HS-27A (cell line): ENCODE measurements at places on chromosomes 2 and 18.
A peak's percentile ranks its signal among the peaks of the same experiment; 100 is the strongest.

DNA sequence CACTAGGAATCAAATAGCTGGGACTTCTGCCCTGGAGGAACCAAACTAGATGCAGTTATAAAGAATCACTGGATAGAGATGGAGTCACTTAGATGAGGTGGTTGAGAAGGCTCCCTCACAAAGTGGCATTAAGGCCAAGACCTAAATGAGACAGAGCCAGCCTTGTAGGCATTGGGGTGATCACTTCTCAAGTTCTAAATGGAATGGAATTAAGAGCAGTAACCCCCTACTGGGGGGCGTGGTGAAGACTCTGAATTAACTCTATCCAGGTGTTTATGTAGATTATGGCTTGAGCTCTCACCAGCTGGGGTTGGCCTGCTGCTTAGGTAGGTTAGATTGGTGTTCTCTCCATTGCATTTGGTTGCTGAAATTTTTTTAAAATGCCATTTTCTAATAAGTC is 71.3 kb downstream of the TTC27 start:
- no peak for DNase-seq

- no peak for DNase-seq
Measured at GRCh38 chr2:138012968-138013367, 48.7 kb downstream of the HNMT start.

GRCh38 chr2:98177286-98177685 is 90.3 kb downstream of the VWA3B start:
- no peak for DNase-seq

- DNase-seq: no peak
Measured at GRCh38 chr2:168603439-168603961, 147.4 kb downstream of the CERS6 start.

DNA sequence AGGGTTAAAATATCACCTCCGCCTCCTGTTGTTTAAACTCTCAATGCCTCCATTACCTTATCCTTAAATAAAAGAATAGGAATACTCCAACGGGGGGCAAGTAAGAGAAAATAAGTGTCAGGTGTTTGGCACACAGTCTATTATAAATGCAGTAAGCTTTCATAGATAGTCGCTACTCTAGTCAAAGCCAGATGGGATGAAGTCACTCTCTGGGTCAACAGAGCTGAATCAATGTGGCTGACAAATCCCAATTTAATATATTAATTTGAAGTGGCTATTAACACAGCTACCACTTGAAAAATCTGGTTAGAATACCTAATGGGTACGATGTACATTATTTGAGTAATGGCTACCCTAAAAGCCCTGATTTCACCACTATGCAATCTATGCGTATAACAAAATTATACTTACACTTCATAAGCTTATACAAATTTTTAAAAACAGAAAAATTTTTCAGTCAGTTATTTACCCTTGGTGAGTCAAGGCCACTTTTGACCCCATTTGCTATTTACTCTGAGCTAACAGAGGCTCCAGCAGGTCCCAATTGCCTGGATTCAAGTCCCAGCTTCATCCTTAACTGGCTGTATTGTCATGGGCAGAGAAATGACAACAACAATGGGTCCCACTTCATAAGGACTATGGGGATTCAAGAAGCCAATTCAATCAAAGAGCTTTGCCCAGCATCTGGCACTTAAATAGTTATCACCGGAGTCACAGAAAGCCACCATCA is 167.5 kb upstream of the PID1 start:
- DNase-seq: no peak

- DNase-seq: no peak
Measured at GRCh38 chr2:186532891-186533290, 46.8 kb downstream of the ZC3H15 start.

- no peak for DNase-seq
Measured at GRCh38 chr2:72497763-72498162, 328.1 kb downstream of the EXOC6B start.

GRCh38 chr2:232609607-232610006 is 23.8 kb upstream of the EFHD1 start:
- DNase-seq: no peak

- no peak for DNase-seq
Measured at GRCh38 chr18:6010284-6010683, 115.0 kb upstream of the TMEM200C start.

DNA sequence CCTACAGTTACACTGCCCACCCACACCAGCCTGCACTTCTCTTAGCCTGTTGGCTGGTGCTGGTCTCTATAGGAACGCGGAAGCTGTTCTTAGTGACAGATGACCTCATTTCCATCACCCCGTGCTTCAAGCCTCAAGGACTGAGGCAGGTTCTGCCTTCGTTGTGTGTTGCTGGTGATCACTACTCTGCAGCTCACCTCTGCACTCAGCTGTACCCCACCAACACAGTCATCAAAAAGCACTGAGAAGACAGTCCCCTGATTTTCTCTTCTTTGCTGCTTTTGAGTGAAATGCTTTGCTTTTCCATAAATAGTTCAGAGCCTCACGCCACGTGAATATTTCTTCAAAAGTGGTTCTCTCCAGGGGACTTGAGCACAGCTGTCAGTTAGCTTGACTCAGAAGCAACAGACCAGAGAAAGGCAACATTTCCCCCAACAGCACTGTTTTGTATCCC is 225.7 kb upstream of the CCDC150 start:
- no peak for DNase-seq

DNA sequence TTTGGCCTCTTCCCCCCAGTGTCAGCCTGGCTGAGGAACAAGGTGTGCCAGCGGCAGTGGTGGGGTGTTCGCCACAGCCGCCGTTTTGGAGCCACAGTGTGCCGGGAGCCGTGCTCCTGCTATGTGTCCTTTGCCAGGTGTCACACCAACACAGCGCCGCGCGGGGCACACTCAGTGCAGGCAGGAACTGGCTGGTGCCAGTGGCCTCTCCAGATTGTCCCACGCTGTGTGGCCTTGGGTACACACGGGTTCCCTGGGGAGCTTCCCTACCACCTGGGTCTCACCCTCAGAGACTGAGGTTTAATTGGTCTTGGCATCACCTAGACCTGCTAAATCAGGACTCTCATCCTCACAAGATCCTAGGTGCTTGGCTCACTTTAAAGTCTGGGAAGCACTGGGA is 171.6 kb downstream of the LDLRAD4 start:
- DNase-seq: no peak

GRCh38 chr2:108396845-108397244 is 19.1 kb downstream of the SULT1C4 start:
- no peak for DNase-seq

- DNase-seq: no peak
Measured at GRCh38 chr2:222333397-222333796, 34.6 kb upstream of the PAX3 start.

DNA sequence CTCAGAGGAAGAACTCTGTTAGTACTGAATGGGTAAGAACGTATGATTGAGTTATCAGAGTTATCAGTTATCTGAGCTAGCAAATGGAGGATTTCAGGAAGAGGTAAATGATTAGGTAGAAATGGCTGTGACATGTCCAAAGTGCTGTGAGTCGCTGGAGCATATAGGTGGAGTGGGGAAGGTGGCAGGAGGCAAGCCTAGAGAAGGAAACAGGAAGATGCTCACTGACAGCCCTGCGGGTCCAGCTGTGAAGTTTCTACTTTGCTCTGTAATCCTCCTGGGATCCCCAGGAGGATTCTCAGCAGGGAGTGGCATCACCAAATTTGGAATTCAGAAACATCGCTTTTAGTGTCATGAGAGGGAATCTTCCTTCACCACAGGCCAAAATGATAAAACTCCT is 52.0 kb downstream of the GYPC start:
- no peak for DNase-seq

DNA sequence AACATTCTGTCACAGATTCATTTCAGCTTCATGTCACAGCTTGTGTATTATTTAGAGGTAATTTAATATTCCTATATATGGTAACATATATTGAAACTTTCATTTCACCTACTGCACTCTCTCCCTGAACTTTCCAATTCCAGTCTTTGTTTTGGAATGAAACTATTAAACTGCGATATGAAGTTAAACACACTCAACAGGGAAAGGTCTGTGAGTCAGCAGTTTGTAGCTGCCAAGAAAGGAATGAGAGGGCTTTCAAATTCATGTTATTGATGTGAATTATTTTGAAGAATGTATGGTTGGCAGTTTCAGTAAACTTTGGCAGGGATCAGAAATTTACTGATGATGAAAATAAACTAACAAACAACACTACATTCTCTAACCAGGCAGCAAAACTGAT is 148.3 kb downstream of the HNMT start:
- no peak for DNase-seq

- DNase-seq: no peak
Measured at GRCh38 chr18:62172298-62172697, 14.6 kb downstream of the PIGN start.

DNA sequence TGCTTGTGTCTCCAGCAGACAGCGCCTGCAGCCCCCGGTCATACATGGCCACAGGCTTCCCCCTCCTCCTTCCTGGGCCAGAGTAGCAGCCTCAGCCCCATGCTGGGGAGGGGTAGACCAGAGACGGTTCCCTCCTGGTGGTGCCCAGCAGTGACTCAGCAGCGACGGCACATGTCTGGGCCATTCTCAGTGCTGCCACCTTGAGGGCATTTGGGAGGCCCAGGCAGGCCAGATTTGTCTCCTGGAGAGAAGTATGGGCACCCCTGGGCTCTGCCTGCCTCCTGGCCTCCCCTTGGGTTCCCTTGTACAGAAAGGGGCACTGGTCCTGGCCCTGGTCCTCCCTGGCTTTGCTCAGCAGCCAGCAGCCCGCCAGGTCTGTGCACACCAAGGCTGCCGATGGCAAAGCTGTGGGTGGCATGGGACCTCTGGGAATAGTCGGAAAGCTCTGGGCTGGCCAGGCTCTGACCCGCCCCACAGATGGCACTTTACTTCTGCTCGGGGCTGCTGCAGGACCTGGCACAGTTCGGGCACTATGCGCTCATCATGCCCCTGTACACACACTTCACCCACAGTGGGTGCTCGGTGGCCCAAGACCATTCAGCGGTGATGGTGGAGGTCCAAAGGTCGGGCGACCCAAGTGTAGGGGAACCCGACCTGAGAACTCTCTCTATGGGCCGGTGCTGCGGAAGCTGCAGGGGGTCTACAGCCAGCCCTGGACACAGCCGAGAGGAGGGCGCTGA is 11.4 kb upstream of the ALPI start:
- DNase-seq: peak; percentile 19

DNA sequence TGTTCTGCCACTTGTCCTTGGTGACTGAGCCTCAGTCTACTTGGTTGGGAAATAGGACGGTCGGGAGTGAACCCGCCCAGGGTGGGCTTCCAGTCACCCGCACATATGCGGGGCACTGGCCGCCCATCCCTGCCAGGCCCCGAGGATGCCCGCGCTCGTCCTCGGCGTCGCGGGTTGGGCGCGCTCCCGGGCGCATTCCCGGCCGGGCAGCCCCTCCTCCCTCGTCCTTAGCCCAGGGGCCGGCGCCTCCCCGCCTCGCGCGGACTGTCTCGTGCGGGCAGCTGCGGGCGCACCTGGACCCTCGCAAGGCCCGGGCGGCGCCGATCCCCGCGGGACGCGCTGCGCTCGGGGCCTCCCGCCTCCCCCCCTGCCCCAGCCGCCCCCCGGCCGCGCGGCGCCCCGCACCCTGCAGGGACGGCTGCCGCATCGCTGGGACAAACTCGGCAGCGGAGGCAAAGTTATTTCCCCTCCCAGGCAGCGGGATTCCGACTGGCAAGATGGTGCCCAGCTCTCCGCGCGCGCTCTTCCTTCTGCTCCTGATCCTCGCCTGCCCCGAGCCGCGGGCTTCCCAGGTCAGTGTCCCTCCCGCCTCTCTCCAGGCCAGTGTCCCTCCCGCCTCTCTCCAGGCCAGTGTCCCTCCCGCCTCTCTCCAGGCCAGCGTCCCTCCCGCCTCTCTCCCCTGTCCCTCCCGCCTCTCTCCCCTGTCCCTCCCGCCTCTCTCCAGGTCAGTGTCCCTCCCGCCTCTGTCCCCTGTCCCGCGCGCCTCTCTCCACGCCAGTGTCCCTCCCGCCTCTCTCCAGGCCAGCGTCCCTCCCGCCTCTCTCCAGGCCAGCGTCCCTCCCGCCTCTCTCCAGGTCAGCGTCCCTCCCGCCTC is at the start of gene FBLN7:
Gene FBLN7, plus strand, starts transcription at position 227 of the 874 bp plus-strand sequence. Its CDS starts 271 bp downstream, at position 498.
- DNase-seq: peak; percentile 29
